ENCODE measurements at places on chromosomes 1 and 21.

- DNase-seq = no peak
Measured at GRCh38 chr1:19353596-19353995, 41.5 kb downstream of the SLC66A1 start.

- no peak for DNase-seq
Measured at GRCh38 chr21:34523019-34523555, 11.1 kb upstream of the KCNE1 start.

GRCh38 chr1:167776616-167777268 is 55.0 kb downstream of the MPZL1 start:
- no peak for DNase-seq

DNA sequence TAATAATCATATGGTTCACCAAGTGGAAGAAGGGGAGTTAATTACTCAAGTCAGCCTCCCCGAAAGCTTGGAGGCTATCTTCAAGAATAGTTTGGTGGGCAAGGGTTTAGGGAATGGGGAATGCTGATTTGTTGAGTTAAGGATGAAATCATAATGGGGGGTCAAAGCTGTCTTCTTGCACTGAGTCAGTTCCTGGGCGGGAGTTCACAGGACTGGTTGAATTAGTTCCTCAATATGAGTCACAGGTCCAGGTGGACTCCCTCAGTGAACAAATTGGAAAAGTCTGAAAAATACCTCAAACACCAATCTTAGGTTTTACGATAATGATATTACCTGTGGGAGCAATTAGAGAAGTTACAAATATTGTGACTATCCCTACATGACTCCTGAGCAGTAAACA is 115.2 kb upstream of the COA6 start:
- no peak for DNase-seq

- DNase-seq = no peak
Measured at GRCh38 chr21:43754948-43755781, 20.9 kb downstream of the CSTB start.

GRCh38 chr1:10728595-10729410 is 67.6 kb downstream of the CASZ1 start:
- no peak for DNase-seq

DNA sequence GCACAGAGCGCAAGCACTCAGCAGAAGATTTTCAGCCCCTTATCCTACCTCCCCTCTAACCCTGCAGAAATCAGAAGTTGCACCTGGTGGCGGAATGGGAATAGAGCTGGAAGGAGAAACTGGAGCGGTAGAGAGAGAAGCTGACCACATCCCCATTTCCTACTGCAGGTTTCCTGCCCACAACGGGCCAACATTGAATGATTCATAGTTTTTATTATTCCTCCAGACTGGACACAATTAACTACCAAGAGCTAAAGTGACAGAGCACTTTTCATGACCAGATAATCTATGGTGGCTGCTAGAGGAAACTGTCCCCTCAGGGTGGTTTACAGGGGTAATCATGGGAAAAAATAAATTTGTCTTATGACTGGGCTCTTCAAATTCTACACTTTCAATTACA is 21.3 kb upstream of the LRRC8D start:
- DNase-seq = no peak

- no peak for DNase-seq
Measured at GRCh38 chr1:26932531-26932930, 11.0 kb downstream of the NUDC start.

DNA sequence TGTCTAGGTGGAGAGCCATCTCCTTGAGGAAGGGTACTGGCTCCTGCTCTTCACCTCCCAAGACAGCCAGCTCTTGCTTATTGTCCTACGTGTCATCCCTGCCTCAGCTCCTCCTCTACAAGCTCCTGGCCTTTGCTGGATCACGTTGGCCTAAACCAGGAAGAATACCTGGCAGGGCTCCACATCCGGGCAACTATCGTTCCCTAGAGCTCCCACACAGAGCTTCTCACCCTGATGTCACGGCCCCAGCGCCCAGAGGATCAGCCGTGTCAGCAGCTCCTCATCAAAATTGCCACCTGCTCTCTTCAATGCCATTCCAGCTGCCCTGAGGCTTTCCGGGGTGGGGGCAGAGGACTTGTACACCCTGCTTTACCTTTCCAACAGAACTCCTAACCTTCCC is 1.9 kb upstream of the TPM3 start:
- no peak for DNase-seq

DNA sequence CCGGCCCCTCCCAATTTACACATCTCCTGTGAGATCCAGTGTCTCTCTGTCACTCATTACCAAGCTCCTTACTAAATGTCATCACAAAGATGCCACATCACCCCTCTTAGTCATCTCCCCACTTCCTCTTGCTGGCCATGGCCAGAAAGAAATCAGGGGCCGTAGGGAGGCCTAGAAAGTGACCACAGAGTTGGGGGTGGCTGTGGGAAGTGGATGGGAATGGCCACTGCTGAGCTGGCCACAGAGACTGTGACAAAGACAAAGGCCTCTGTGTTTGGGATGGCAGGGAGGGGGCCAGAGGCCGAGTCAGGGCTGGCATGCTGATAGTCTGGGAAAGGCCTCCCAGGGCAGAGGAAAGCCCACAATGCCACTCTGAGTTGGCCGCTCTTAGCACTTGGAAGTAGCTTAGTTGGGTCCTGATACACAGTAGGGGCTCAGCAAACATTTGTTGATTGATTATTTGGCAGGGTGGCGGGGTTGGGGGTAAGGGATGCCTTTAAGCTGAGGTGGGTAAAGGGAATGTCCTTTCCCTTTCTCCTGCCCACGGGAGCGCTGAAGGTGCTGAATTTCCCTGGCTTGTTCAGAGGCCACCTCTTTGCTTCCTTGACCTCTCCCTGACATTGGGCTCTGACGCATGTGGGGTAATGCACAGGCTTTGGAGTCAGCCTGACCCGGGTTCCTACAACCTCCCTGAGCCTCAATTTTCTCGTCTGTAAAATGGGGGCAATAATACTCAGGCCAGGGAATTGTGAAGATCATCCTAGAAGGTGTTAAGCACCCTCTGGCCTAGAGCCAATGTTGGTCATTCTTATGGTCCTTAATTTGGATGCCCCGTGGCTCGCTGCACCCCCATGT is 13.2 kb downstream of the NAV1 start:
- DNase-seq = no peak

DNA sequence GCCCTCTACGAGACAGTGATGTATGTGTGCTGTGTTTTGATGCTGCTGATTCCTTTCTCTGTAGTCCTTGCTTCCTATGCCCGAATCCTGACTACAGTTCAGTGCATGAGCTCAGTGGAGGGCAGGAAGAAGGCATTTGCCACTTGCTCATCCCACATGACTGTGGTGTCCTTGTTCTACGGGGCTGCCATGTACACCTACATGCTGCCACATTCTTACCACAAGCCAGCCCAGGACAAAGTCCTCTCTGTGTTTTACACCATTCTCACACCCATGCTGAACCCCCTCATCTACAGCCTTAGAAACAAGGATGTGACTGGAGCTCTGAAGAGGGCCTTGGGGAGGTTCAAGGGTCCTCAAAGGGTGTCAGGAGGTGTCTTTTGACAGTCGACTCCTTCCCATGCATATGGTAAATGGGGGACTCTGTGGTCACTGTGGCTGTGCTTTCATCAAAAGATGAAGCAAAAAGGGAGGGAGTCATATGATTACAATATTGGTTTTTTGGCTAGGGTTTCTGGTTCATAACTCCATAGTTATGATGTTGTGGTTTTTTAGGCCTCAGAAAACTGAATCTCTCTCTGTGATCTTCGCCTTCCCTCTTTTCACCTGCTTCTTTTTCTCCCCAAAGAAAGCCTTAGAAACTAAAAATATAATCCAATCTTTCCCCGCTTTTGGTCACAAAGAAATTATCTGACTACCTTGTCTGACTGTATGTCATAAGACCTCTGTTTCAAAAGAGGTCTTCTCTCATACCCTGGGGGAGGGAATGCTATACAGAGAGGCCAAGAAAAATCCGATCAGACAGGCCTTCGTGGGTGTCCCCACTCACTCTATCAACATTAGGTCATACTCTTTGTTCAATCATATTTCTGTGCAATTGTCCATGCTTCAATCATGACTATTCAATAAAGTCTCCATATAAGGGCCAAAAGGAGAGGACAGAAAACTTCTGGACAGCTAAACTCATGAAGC is 4.2 kb downstream of the OR2T1 start:
- no peak for DNase-seq

DNA sequence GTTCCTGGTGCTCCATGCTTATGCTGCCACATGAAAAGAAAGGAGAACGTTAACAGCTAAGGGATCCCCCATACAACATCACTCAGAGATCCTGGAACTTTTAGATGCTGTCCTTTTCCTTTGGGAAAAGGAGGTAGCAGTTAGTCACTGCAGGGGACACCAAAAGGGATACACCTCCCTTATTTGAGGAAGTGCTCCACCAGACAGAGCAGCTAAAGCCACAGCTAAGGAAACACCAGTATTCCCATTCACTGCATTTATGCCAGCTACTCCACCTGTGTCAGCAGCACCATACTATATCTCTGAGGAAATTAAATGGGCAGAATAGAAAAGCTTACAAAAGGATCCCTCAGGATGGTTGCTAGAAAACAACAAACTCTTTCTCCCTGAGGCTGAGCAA is 26.0 kb upstream of the SLC6A9 start:
- DNase-seq = no peak

- DNase-seq = no peak
Measured at GRCh38 chr1:161180639-161181038, 3.3 kb upstream of the B4GALT3 start.

GRCh38 chr1:16076031-16076864 is 2.8 kb upstream of the FAM131C start:
- no peak for DNase-seq

DNA sequence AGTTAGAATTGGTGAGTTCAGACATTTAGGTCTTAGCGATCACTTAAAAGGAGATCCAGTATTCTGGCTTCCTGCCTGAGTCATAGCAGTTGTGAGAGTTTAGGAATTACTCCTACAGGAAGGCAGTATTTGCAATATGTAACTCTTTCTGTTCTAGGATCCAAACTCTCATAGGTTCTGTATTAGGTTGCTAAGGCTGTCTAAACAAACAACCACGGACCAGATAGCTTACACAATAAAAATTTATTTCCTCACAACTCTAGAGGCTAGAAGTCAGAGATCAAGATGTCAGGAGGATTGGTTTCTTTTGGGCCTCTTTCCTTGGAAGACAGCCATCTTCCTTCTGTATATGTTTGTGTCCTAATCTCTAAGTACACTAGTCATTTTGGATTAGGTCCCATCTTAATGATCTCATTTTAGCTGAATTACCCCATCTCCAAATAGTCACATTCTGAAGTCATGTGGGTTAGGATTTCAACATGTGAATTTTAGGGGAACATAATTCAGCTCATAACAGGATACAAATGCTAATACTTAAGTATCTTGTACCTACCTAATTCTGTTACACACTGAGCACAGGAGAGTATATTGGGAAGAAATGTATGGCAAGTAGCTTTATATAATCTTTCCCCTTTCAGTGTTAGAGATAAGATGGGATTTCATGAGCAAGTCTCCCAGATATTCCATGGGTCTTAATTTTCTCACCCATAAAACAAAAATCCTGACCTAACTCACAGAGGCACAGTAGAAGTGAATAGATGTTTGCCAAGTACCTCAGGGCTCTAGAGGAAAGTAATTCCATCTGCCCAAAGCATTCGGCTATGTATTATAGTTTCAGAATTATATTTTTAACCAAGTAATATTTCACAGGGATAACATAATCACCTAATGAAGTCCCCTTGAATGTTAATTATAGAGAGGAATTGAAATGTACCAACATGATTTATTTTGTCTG is 144.4 kb downstream of the PTBP2 start:
- no peak for DNase-seq

- peak; percentile 2 for DNase-seq
Measured at GRCh38 chr1:201348211-201348566, 29.3 kb downstream of the TNNT2 start.

DNA sequence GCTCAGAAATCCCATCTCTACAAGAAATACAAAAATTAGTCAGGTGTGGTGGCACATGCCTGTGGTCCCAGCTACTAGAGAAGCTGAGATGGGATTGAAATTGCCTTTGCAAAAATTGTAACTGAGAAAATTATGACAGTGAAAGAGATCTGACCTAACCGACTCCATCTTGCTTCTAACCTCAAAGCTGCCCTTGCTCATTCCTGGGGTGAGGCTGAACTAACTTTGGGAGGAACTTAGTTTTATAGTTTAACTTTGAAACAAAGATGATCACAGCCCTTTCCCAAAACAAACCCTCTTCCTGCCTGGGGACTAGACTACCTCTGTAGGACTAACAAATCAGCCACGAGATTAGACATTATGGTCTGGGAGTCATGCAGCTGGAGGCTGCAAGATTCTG is 33.8 kb upstream of the ERO1B start:
- DNase-seq = no peak

DNA sequence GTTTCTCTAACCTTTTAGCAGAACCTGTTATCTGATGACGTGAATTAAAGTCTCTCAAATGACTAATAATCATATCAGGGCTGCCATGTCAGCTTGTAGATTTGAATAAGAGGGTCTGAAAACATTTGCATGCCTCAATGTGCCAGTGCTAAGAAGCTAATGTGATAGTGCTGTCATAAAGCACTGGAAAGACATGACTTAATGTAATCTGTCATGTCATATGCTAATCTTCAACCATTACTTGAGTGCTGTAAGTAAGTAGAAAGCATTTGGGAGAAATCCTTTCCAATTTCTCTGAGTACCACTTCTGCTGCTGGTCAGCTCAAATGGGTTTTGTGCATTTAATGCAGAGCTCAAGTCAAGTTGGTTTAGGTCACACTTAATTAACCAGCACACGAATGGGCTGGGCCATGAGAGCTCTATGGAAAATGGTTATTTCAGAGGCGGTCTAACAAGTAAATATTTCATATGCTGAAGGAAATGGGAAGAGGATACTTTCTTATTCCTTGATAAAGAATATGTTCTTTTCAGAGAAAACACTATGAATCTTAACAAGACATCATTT is 609.2 kb downstream of the LMO4 start:
- DNase-seq = no peak

DNA sequence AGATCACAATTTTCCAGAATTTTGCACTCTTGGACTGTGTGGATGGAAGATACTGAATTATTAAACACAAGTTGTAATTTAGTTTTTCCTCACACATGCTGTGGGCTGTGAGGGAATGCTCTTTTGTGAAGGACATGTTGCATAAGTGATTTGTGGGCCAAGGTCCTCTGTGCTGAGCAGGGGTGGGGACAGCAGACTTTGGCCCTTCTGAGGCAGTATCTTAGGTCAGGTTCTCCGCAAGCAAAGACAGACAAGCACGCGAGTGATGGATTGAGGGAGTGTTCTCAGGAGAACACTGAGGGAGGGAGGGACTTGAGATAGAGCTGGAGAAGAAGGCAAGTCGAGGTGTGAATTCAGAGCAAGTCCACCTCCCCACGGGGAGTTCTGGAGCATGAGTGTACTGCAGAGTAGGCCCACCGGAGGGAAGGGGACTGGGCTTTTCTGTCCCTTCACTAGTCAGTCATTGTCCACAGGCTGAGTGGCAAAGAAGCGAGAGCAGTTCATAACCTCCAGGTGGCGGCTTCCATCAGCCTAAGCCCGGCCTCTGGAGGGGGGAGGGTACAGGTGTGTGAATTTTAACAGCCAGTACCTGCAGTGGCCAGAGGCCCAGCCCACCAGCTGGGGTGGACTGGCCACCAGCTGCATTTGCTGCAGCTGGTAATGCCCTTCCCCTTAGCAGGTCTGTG is 19.1 kb upstream of the CD101 start:
- no peak for DNase-seq

- no peak for DNase-seq
Measured at GRCh38 chr1:8412183-8412831, 94.4 kb downstream of the SLC45A1 start.

GRCh38 chr1:236916131-236916800 is 88.0 kb downstream of the MT1HL1 start:
- DNase-seq = no peak

- DNase-seq = no peak
Measured at GRCh38 chr1:161747801-161748200, 1.8 kb upstream of the DUSP12 start.

Measured in stimulated activated CD8-positive, alpha-beta memory T cell treated with anti-CD3 and anti-CD28 coated beads, Interleukin-15, amount 100 ng/mL, for 48 hours (primary cell).